ENCODE measurements at places on chromosomes 5 and 9. TPM values are rescaled to one million over a fixed set of nuclear protein-coding genes. Genes with fewer than 3 reads are reported as not detected.

The TAF11L10 gene
- not detected for total RNA-seq

The CD274 gene
- 0.49 TPM for total RNA-seq

The PCDHAC2 gene
- total RNA-seq, result not detected

The ZNF879 gene
- 5.5 TPM for total RNA-seq

The PALM2AKAP2 gene
- total RNA-seq, result 39.6 TPM

The ADCY2 gene
- total RNA-seq, result 6.5 TPM

The GLRA1 gene
- not detected for total RNA-seq

The FCN2 gene
- not detected for total RNA-seq

All from SJCRH30 (cell line).